ENCODE measurements at places on chromosomes 12 and 14.
A peak's percentile ranks its signal among the peaks of the same experiment; 100 is the strongest.

GRCh38 chr12:85310456-85311076, 30.5 kb downstream of the ALX1 start:
- no peak for DNase-seq

DNA sequence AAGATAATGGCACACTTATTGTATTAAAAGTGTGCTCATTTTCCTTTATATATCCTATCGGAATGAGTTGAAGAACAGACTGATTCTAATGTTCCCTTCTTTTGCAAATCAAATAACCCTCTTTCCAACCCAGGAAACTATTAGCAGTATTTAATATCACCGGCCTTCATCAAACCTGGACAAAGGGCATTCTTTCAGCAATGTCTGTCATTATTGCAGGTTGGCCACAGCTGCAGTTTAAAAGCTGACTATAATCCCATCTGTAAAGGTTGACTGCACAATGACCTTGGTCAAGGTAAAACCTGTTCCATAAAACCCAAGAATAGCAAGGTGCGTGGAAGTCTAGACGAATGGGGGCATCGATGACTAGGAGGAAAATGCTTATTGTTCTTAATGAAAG, 472.3 kb upstream of the SOX5 start:
- DNase-seq, result no peak

DNA sequence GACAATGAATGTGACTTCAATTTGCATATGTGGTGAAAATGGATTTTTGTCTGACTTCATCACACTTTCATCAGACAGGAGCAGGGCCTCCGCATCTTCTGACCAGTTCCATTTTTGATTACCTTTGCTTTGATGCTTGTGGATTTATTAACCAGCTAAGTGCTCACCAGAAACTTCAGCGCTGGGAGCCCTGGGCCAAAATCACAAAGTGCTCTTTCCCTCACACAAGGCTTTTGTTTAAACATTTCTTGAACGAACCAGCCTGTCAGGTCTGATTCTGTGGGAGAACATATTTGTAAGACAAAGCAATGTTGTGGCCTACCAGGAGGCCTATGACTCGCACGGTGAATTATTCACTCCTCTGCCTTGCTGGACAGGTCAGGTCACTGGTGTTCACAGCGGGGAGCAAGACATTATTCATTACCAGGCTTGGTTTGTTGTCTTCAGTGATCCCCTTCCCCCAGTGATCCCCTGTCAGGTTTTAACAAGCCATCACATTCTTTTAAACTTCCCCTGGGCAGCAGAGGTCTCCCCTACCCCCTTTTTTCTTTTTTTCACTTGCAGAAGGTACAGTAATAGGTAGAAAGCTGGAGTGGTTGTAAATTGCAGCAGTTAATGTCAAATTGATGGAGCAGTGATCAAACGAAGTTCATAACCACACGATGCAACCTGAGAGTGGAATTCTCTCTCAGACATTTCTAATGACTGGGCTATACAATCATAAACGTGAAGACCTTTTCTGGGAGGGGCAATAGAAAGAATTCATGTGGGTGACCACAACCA, 167.5 kb upstream of the PRICKLE1 start:
- DNase-seq, result peak; percentile 98

DNA sequence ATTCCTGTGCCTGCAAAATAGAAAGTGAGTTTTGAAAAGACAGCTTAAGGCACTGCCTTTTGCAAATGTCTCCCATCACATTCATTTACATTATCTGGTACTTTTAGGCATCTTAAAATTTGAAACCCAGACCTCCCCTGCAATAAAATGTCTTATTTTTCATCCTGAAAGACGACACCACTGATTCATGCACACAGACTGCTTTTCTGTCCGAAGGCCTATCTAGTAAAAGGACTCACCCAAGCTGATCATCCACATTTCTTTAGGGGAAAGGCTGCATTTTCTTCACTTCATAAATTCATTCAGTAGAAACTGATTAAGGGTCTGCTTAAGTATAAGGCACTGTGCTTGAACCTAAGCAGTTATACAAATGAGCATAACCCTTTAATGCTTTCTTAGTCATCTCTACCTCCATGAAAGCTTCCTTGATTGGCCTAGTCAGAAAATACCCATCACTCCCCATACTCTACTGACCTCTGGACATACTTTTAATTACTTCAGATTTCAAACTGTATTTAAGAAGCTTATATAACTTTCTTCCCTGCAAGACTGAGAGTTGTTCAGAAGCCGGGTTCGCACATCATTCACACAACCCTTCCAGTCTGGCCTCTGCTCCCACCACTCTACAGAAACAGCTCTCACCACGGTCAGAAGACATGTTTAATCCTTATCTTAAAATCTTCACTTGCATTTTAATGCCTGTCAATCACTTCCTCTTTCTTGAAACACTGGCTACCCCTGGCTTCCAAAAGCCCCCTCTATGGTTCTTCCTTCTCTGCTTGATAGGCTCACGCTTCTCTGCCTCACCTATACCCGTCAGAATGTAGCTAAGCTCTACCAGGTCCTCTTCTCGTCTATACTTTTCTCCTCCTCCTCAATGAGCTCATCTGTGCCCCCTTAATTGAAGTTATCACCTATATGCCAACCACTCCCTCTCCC, 288.6 kb downstream of the MED13L start:
- no peak for DNase-seq

DNA sequence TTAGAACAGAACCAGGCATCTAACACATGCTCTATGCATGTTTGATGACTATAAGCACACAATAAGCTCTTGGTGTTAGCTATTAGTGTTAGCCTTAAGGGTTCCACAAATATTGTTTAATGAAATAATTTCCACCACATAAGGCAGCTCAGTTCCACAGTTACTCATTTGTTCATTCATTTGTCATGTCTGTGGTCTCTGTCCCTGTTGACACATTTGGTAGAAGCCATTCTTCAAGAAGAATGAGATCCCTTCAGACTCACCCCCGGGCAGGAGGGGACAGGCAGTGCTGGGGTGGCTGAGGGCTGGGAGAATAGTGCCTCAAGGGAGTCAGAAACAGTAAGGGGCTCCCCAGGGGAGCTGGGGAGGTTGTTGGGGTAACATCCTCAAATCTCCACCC, 3.7 kb upstream of the FAIM2 start:
- DNase-seq, result no peak

GRCh38 chr12:42588524-42589464, 752 bp downstream of the PRICKLE1 start:
- peak; percentile 38 for DNase-seq

DNA sequence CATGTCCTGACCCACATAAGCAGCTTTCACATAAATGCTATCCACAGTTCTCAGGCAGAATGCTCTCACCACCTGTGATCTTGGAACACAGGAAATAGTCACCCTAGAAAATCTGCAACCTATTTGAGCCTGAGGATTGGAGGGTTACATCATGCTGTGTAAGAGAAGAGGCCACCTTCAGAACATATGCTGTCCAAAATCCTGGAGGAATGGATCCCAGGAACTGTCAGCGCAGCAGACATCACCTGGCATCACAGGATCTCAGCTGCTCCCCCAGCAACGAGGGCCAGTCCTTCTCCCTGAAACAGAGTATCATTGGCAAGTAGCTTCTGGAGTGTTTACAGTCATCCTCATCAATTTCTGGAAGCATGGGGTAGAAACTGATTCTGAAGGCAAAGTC, 63.2 kb upstream of the LTA4H start:
- DNase-seq, result no peak

- DNase-seq, result no peak
Measured at GRCh38 chr12:29895966-29896365, 112.2 kb upstream of the TMTC1 start.

DNA sequence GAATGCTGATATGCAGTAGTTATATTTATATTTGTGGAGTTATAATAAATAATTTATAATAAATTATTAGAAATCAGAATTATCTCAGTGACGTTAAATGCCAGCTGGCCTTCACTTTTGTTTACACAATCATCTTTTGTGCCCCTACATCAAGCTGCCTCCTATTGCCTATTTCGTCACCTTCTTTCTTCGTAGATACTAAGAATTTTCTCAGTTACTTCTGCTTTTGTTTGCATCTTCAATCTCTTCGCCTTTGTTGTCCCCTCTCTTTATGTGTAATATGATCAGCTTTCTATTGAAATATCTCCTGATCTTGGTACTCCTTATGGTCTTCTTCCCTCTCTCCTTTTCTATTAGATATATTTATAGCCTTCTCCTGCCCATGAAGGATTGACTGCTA, 197.0 kb downstream of the ERC1 start:
- DNase-seq, result no peak

GRCh38 chr12:29581631-29582030, 84.1 kb upstream of the OVCH1 start:
- DNase-seq, result peak; percentile 26

Measured in fibroblast of skin of abdomen (primary cell).